Right lobe of liver (tissue), 6 donors: ENCODE measurements at places on chromosomes 2 and 18. TPM values are rescaled to one million over a fixed set of nuclear protein-coding genes. Genes with fewer than 3 reads are reported as not detected.

The ARHGAP25 gene
- 3.3 TPM for total RNA-seq

The ST8SIA3 gene
- 0.15 TPM for total RNA-seq

- no peak for DNase-seq
These were observed 417.6 kb upstream of the MEX3C start for GRCh38 chr18:51614967-51615571.

The RTP5 gene
- not detected for total RNA-seq

The ZNF804A gene
- not detected for total RNA-seq
